CD4-positive, alpha-beta T cell (primary cell): ENCODE measurements at places on chromosomes 1 and 21.

DNA sequence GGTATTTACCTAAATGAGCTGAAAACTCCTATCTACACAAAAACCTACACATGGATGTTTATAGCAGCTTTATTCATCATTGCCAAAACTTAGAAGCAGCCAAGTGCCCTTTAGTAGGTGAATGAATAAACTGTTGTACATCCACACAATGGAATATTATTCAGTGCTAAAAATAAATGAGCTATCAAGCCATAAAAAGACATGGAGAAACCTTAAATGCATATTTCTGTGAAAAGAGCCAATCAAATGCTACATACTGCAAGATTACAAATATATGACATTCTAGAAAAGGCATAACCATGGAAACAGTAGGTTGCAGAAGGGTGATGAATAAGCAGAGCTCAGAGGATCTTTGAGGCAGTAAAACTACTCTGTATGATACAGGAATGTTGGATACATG is 23.3 kb downstream of the ABCB10 start:
- no peak for DNase-seq

- no peak for DNase-seq
These were observed 4.3 kb upstream of the PLEKHG5 start for GRCh38 chr1:6495540-6496364.

- DNase-seq = no peak
These were observed 3.6 kb downstream of the EFNA1 start for GRCh38 chr1:155131285-155131684.

DNA sequence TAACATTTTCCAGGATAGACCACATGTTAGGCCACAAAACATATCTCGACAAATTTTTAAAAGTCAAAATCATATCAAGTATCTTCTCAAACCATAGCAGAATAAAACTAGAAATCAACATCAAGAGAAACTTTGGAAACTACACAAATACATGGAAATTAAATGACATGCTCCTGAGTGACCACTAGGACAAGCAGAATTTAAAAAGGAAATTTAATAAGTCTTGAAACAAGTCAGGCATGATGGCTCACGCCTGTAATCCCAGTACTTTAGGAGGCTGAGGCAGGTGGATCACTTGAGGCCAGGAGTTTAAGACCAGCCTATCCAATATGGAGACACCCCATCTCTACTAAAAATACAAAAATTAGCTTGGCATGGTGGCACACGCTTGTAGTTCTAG is 26.4 kb upstream of the UTS2 start:
- DNase-seq = no peak

- no peak for DNase-seq
These were observed 50.2 kb downstream of the EEIG2 start for GRCh38 chr1:108610073-108610472.

GRCh38 chr1:161265305-161265704 is 6.8 kb downstream of the PCP4L1 start:
- no peak for DNase-seq

DNA sequence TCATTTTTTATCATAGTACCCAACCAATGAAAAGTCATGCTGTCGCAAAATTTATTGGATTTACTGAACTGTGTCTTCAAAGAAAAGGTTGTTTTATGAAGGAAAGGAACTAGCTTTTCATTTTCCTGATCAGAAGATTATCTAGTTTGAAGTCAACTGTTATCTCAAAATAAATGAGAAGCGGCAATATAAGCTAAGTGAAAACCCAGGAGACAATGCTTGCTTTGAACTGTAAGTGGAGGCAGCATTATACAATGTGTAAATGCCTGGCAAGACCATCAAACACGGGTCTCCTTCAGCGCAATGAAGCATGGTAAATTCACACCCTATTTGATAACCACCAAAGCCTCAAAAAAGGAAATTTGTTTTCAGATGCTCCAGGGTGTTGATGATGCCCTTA is 134.4 kb upstream of the PTBP2 start:
- DNase-seq = no peak

DNA sequence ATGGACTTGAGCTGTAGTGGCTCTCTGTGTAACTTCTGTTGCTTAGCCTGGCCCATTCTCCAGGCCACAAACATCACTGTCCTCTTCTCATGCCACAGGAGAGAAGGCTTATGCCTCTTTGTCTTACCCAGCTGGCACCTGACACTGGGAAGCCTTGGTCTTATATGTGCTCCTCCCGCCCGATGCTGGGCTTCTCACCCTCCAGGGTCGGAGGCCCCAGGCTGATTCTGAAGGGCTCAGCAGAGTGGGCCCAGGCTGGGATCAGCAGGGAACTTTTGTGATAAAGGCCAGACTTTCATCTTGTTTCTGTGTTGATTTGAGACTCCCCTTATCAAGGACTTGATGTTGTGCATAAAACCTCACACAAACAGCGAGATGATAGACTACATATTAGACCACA is 29.8 kb downstream of the TRPM2 start:
- DNase-seq = no peak

GRCh38 chr1:92291372-92291999 is 7.3 kb downstream of the GLMN start:
- no peak for DNase-seq

DNA sequence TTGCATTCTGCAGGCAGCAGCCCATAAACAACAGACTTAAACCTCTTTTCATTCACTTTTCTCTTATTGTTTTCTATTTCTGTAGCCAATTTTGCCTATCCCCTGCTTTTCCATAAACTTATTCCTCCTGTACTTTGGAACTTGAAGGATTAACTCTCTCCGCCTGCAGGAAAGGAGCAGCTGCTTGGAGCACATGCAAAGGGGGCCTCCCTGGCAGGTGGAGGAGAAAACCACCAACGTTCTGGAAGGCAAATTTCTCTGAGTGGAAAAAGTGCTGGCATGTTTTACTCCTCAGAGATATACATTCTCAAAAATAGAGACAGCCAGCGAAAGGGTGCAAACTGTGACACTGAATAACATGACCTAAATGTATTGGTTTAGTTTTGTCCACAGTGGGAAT is 33.6 kb downstream of the RGS21 start:
- no peak for DNase-seq

DNA sequence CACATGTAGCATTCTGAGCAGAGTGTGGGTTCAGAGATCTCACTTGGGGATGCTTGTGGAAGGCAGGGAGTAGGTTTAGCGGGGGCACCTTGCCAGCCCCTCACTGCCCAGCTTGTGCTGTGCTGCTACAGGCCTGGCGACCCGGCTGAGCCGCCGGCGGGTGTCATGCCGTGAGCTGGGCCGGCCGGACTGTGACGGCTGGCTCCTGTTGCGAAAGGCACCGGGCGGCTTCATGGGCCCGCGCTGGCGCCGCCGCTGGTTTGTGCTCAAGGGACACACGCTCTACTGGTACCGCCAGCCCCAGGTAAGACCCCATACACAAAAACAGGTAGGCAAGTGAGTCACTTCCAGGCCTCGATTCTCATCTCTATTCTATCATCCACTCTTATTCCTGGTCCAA is 5.5 kb upstream of the CATSPER4 start:
- DNase-seq = no peak

- DNase-seq = no peak
These were observed 115.8 kb downstream of the PLPPR5 start for GRCh38 chr1:98888869-98889268.

GRCh38 chr1:28601696-28602095 is 9.6 kb downstream of the RAB42 start:
- DNase-seq = no peak

DNA sequence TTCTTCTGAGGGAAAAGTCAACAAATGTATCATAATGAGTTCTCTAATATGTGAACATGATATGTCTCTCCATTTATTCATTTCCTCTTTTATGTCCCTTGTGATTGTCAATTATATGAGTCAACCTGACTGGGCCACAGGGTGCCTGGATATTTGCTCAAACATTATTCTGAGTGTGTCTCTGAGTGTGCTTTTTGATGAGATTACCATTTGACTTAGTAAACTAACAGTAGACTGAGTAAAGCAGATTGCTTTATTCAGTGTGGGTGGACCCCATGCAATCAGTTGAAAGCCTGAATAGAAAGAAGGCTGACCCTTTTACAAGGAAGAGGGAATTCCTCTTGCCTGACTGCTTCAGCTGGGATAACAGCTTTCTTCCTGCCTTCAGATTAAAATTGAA is 142.6 kb downstream of the SLC35F3 start:
- no peak for DNase-seq

- DNase-seq = no peak
These were observed 10.6 kb downstream of the PARP1 start for GRCh38 chr1:226397011-226397926.

DNA sequence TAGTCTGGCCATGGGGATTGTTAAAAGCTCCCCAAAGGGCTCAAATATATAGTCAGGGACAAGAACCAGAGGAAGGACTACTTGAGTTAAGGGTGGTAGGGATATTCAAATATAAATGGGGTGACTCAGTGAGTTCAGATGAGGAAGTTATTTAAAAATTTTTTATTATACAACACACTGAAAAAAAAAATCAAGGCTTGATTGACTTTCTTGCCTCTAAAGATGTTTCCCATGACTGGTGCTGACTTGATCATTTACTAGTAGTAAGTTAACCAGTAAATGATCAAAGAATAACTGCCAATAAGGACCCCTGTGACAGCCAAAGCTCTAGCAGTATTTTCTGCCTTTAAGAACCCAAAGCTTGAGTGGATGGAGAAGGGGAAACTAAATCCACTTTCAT is 357.6 kb upstream of the NR5A2 start:
- DNase-seq = no peak

DNA sequence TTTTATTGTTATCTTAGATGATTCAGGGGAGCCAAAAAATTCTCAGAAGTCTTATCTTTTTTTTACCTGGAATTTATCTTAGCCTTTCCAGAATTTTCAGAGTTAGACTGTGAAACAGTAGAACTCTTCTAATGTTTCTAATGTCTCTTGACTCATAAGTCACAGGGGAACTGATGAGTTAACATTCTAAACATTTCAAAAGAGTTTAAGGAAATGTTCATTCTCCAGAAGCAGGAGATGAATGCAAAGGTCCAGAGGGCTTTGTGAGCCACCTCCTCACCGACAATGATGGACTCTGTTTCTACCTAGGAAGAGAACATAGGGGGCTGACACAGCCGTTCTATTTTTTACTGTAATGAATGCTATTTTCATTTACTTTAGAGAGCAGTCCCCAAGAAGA is 157.5 kb downstream of the BRINP2 start:
- DNase-seq = no peak

GRCh38 chr1:177848577-177848976 is 121.3 kb downstream of the SEC16B start:
- DNase-seq = no peak

DNA sequence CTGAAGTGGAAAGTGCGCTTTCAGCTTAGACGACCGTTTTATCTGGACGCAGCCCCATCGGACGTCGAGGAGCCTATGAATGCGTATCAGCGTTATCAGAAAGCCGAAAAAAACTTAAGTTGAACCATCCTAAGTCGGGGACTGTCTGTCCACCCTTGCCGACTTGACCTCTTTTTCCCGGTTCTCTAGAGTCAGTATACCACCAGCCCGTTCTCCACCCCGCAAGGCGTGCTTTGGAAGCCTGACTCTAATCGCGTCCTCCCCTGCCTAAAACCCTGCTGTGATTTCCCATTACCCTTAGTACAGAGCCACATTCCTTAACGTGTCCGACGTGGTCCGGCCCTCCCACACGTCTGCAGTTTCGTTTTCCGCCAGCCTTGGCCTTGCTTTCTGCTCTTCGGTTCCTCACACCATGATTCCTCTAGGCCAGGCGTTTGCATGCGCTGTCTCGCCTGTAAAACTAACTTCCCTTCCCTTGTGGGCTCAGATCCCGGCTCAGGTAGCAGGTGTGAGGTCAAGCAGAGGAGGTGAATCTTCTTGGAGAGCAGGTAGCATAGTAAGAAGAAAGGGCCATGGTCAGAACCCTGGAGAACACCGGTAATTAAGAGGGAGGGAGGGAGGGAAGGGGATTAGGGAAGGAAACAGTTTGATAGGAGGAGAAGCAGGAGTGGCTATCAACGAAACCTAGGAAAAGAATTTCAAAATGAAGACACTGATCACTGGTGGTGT is 865 bp downstream of the ADPRS start:
- no peak for DNase-seq
